ENCODE measurements at places on chromosomes 3 and 15.

DNA sequence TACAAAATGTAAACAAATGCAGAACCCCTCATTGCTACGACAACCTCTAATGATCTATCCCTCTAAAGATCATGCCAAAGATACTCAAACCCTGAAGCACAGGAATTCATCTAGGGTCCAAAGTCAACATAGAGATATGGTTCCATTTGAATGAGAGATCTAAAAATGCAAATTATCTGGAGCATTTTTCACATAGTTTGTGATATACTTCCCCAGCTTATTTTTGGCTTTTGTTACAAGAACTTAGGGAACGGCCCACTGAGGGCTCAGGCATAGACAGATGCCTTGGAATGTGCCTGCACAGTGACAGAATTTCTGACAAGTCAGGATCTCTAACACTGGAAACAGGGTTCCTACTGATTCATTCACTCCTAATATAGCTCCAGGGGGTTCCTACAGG lies 258.9 kb upstream of the THBS1 start:
- peak; percentile 12 for DNase-seq

DNA sequence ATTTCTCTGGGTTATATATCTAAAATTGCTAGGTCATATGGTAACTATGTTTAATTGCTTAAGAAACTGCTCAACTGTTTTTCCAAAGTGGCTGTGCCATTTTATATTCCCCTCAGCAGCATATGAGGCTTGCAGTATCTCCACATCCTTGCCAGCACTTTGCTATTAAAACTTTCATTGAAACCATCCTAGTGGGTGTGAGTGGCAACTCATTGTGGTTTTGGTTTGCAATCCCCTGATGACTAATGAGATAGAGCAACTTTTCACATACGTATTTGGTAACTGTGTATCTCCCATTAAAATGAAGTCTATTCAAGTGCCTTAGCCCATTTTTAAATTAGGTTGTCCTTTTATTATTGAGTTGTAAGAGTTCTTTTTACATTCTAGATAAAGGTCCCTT lies 17.3 kb downstream of the KPNA1 start:
- peak; percentile 94 for DNase-seq

DNA sequence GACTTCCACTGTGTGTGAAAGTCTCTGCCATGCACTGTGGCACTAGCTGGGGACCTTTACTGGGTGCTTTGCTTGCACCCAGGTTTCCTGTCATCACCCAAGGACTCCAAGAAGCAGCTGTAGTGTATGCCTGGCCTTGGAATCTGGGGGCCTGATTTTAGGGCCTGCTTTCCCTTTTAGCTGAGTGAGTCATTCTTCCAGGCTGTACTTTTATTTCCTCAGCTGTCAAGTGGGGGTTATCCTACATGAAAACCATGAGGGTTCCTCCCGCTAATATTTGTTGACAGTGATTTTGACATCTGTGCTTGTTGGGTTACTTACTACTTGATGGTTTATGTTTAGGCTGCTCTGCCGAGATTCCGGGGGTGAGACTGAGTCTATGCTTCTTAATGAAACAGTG lies 18.5 kb downstream of the GORASP1 start:
- DNase-seq, result peak; percentile 14

GRCh38 chr3:38649500-38650247 lies at the start of gene SCN5A:
Gene SCN5A, minus strand, starts transcription at chr3:38649687. Its CDS starts 16,380 bp downstream, at chr3:38633307.
- DNase-seq, result peak; percentile 36

- DNase-seq, result no peak
These were observed 17.9 kb upstream of the UACA start for GRCh38 chr15:70781236-70781635.

- DNase-seq, result peak; percentile 38
These were observed 136.5 kb downstream of the ZNF609 start for GRCh38 chr15:64596701-64597476.

- DNase-seq, result no peak
These were observed 627.9 kb downstream of the ZBBX start for GRCh38 chr3:166752214-166752613.

- DNase-seq, result peak; percentile 37
These were observed 210.8 kb upstream of the SEMA6D start for GRCh38 chr15:47506329-47507100.

- DNase-seq, result peak; percentile 15
These were observed 26.8 kb downstream of the KAT2B start for GRCh38 chr3:20066850-20067617.

- no peak for DNase-seq
These were observed 15.3 kb downstream of the APBA2 start for GRCh38 chr15:28900892-28901586.

- DNase-seq, result no peak
These were observed 229.0 kb upstream of the SLCO3A1 start for GRCh38 chr15:91624353-91624968.

GRCh38 chr15:73608475-73608874 lies 24.7 kb downstream of the NPTN start:
- no peak for DNase-seq

GRCh38 chr15:78035861-78036476 lies 41.5 kb downstream of the TBC1D2B start:
- DNase-seq, result no peak

- DNase-seq, result no peak
These were observed 107.8 kb downstream of the SLCO3A1 start for GRCh38 chr15:91961357-91961756.

GRCh38 chr3:112319516-112320276 lies 13.3 kb upstream of the CD200 start:
- DNase-seq, result no peak

DNA sequence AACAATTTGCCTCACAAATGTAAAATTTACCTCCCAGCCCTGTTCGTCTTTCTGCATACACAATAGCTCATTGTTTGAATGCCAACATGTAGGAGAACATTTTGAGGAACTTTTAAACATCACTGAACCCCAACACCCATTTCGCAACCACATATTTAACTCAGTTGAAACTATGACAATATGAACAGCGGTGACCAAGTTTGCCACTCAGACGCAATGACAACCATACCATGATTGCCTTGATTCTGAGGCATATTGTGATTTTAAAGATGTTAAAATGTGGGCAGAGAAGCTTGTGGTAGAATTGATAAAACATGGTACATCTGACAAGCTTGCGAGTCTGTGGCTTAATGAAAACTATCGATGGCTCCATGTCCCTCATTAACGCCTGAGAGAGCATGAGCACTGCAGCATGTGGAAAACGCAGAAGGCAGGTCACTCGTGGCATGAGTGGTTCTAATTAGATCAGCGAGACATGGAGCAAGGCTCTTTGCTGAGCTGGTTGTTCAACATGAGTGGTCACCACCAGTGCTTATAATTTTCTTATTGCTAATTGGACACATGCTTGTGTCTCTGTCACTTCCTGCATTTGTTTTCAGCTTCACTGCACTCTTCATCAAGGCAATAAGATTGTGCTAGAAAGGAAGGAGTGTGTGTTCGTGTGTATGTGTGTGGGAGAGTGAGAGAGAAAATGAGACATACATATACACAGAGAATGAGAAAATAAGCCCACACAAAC lies 116.8 kb downstream of the CHST2 start:
- DNase-seq, result no peak

GRCh38 chr3:10173095-10173925 lies 8.6 kb downstream of the IRAK2 start:
- peak; percentile 56 for DNase-seq

DNA sequence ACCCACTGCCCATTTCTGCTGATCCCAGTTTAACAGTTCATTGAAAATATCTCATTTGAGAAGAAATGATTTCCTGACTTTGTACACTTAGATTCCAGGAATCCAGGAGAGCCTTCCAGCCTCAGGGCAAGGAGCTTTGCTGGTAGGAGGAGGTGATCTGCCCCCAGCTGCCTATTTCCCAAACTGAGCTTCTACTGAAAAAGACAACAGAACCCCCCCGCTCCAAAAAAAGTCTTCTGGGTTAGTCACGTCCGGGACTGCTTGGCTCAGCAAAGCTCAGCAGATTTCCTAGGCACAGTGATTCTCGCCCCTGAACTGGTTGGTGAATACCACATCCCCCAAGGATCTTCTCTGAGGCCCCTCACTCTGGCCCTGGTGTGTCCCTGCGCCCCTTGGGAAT lies 13.1 kb downstream of the SLC6A6 start:
- DNase-seq, result peak; percentile 62

- DNase-seq, result peak; percentile 90
These were observed at the start of the genes SNRPN and SNURF for GRCh38 chr15:24954783-24955530. Gene SNRPN, plus strand, starts transcription at chr15:24954987. Its CDS starts 19,467 bp downstream, at chr15:24974454. Gene SNURF, plus strand, starts transcription at chr15:24954987. Its CDS starts 62 bp downstream, at chr15:24955049.

DNA sequence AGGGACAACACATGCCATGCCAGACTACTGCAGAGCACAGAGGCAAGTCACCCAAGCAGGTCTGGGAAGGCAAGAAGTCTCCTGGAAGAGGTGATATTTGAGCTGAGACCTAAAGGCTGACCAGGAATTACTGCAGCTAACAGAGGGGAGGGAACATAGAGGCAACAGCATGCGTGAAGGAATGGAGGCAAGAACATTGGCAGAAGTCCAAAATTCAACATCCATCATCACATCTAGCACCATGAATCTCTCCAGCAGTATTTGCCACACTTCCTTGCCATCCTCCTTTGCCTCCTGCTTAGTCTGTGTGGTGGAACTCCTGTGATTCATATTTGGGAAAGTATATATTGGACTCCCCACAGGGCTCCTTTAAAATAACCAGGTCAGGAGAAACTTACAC lies 870 bp upstream of the TSEN2 start:
- DNase-seq, result peak; percentile 24

DNA sequence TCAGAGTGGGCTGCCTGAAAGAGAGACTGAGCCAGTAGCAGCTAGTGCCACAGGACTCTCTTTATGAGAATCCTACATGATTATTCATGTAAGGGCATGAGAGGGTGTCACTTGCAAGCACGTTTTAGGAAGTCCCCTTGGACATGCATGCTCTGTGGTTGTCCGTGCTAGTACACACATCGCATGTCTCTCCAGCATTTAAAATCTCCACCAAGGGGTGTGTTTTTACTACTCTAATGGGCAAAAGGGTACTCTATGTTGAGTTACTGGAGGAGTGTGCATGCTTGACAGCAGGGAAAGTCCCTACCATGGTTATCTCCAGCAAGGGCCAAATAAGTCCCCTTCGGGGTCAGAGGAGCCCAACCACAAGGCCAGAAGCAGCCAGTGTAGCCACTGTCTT lies 70.7 kb downstream of the DCLK3 start:
- no peak for DNase-seq

DNA sequence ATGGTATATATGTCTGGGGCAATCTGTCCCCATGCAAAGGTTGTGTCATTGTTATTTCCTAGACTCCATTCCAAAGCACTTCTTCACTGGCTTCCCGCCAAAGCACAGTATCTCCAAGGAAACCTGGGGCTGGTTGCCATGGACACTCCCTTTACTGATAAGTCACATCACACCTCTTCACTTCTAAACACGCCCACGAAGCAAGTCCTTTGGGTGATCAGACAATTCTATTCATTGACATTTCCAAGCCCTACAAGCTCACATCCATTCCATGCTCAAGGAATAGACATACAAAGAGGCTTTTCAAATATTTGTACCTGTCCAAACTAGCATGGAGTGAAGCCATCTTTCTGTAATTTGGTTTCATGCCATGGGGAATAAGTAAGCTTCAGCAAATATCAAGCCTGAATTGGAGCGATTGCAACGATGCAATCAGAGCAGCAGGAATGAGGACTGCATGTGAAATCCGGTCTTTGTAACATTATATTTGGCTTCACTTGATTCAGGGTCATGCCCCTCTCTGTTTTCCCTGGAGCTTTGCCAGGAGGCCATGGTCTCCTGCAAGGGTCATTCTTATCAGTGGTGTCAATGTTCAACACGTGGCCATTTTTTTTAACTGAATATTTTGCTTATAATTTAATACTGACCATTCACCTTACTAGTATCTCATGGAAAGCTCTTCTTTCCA lies 201.6 kb upstream of the TMC3 start:
- no peak for DNase-seq

- no peak for DNase-seq
These were observed 123.4 kb upstream of the ROPN1 start for GRCh38 chr3:124115279-124115678.

GRCh38 chr15:38065721-38066345 lies 131.4 kb downstream of the TMCO5A start:
- DNase-seq, result no peak

- no peak for DNase-seq
These were observed 35.5 kb upstream of the EPHB3 start for GRCh38 chr3:184526088-184526433.

DNA sequence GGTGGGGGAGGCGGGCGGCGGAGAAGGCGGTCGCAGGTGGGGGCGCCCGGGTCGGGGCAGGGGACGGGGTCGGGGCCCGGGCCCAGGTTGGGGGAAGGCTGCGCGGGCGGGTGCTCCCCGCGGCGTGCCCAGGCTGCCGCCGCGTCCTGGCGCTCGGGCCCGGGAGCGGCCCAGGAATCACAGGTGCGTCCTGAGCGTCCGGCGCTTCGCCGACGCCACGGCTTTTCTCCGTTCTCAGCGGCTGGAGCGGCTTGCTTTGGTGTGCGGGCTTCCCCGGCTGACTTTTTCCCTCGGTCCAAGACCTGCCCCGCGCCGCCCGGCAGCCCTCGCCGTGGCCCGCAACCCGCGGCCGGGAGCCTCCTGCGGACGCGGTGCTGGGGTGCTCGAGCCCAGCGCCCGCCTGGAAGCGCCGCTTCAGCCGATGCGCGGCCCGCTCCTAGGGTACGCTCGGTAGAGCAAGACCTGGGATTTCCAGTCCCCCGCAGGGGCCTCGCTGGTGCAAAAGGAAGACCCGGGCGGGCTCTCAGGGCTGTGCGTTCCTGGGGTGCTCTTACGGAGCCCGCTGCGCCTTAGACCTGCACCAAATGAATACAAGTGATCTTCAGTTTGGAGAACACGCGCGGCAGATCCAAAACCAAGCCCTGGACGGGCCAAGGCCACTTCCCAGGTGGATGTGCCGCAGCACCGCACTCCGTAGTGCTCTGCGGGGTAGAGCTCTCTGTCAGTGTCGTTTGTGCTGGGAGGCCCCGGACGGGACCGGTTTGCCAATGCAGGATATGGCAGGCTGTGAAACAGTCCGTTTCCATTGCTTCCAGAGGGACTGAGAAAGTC lies 639 bp downstream of the NIPA1 start:
- DNase-seq, result peak; percentile 54

GRCh38 chr3:123015596-123015995 lies 12.0 kb downstream of the SEMA5B start:
- no peak for DNase-seq

GRCh38 chr15:38554354-38554753 lies 10.3 kb downstream of the RASGRP1 start:
- no peak for DNase-seq

- DNase-seq, result no peak
These were observed 49.6 kb upstream of the ST8SIA2 start for GRCh38 chr15:92343924-92344643.

DNA sequence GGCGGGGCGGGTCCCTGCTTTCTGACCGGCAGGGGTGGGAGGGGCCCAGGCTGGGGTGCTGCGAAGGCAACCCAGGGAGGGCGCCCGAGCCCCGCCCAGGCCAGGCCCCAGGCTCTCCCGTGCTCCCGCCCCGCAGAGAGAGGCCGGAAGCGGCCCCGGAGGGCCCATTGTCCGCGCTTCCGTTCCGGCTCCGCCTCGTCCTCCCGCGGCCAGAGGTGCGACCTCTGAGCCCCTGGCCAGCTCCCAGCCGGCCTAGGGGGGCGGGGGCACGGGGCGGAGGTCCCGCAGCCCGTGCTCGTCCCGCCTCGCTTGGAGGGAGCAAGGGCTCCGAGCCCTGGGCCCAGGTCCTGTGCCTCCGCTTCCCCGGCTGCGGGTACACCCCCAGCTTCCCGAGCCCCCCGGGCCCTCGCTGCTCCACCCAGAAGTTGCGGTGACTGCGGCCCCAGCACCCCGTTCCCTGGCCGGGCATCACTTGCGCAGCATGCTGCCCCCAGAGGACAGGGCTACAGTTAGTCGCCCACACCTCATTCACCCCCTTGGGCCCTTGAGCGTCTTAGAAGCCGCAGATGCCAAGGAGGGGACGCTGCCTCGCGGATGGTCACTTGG lies 20.4 kb upstream of the PLXND1 start:
- peak; percentile 94 for DNase-seq

- no peak for DNase-seq
These were observed 150.1 kb downstream of the FGF12 start for GRCh38 chr3:192577271-192577670.
